ENCODE measurements at places on chromosomes 13 and 19.
A peak's percentile ranks its signal among the peaks of the same experiment; 100 is the strongest.

- DNase-seq: no peak
These were observed 63.6 kb upstream of the NFIC start for GRCh38 chr19:3302755-3303154.

DNA sequence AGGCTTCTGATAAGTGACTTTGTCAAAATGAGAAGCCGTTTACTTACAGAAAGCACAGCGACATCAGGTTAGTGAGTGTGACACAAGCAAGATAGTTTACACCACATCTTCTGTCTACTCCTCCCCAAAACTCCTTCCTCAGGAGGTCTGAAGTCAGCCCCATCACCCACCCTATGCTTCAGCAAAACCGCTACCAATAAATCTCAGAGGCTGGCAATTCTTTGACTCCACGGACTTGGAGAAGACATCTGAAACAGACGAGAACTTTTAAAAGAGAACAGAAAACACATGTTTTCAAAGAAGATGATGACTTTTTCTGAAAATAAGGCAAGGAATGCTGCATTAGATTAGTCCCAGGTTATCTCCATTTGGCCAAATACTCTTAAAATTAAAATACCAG lies 261.1 kb downstream of the TBC1D4 start:
- no peak for DNase-seq

GRCh38 chr13:62320129-62321108 lies 904.8 kb upstream of the PCDH20 start:
- no peak for DNase-seq

DNA sequence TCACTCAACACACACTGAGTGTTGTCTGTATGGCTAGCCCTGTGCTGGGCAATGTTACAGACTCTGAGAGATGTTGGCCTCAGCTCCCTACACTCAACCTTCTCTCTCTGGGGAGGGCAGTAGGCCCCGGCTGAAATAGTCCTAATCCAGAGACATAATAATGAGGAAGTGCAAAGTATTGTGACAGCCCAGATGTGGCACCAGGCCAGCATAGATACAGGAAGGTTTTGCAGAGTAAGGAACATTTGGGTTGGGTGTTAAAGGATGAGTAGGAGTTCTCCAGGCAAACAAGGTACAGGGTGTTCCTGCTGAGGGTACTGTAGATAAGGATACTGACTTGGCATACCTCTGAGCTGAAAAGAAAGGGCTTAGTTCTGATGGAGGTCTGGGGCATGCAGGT lies 2.4 kb downstream of the LIN7B start:
- DNase-seq: no peak

DNA sequence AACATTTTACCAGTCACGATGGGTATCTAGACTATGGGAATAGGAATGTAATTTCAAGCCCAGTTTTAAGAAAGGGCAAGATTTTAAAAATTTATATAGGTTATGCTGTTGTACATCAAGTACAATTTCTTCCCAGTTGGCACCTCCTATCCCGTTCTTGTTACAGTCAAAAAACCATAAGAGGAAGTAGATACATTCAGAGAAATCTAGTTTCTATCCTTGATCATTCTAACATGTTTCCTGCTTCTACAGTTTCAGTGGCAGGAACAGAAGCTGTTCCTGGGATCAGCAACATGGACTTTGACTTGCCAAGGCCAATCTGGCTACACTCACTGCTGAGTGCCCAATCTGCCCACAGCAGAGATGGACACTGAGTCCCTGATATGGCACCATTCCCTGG lies 14.7 kb upstream of the FPR3 start:
- DNase-seq: no peak

- DNase-seq: peak; percentile 33
These were observed 18.3 kb downstream of the UBAC2 start for GRCh38 chr13:99218969-99219368.

DNA sequence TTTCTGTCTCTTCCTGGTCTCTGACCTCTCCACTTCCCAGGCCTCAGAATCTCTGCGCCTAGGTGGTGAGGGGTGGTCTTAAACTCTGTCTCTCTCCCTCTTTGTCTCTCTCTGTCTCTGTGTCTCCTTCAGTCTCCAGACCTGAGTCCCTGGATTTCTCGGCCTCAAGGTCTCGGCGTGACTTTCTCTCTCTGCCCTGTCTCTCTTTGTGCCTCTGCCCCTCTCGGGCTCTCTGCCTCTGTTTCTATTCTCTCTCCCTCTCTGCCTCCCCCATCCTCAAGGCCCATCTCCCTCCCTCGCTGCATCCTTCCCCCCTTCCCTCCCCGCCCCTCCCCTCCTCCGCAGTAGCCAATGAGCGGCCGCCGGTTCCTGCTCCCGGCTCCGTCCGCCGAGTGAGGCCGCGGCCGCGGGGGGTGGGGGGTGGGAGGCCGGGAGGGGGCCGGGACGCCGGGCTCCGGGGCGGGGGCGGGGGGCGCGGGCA lies at the start of gene CACNG7:
Gene CACNG7 (plus strand): TSS at position 344 of the 481 bp plus-strand sequence. CDS start 3,554 bp downstream, outside the sequence.
- DNase-seq: no peak

GRCh38 chr19:8036434-8037099 lies 16.0 kb upstream of the CCL25 start:
- DNase-seq: no peak

DNA sequence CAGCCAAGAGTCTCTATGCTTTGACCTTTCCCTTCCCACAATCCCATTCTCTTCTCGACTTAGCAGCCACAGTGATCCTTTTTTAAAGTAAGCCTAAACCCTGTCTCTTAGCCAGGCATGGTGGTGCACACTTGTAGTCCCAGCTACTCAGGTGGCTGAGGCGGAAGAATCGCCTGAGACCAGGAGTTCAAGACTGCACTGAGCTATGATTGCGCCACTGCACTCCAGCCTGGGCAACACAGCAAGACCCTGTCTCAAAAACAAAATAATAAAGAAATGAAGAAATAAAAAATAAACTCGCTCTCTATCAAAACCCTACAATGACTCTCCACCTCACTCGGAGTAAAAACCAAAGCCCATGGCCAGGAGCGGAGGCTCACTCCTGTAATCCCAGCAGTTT lies 14.7 kb downstream of the TEX101 start:
- DNase-seq: no peak

DNA sequence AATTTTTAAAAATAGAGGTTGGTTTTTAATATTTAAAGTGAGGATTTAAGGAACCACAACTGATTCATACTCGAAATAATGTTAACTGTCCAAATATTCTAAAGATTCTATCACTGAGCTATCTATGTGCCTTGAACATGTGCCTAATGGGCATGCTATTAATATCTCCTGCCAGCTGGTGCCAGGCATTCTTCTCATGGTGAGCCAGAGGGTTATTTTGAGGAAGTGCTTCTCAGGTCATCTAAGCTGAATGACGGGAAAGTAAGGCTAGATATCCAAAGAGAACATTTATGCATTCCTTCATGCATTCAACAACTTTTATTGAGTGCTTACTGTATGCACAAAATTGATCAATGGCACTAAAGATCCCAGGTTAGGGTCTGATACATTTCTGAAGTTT lies 138.2 kb downstream of the PIBF1 start:
- DNase-seq: no peak

GRCh38 chr19:3563709-3564524 lies 6.5 kb upstream of the MFSD12 start:
- no peak for DNase-seq

DNA sequence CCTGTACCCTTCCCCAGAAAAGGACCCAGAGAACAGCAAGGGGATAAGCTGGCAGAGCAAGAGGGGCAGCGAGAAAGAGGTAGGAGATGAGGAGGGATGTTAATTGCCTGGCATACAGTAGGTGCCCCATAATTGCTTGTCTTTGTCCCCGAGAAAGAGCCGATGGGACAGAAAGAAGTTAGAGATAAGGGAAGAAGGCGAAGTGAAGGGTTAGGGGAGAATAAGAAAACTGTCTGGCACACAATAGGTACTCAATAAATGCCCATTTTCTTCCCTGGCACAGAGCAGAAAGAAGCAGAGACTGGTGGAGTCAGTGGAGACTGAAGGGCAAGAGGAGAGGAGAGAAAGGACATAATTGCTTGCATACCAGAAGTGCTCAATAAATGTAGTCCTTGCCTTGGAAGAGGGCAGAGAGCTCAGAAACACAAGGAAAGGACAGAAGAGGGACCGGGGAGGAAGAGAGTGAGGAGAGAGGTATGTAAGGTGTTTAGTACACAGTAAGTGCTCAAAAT lies 15.9 kb downstream of the JOSD2 start:
- DNase-seq: no peak

DNA sequence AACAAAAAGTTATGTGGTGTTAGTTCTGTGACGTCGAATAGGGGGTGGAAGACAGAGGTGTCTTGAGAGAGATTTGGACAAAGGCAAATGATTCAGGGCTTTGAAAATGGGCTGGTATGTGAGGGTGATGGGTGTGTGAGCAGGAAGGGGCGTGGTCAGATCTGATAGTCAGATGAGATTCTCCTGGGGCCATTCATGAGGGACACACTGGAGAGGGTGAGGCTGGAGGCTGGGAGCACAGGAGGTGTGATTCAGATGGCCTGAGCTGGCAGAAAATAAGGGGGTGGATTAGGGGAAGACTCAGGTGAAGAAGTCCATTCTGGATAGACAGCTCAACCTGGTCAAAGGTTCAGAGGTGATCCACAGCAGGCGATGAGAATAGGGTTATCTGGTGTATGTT lies 28.0 kb downstream of the CYP4F22 start:
- DNase-seq: no peak

DNA sequence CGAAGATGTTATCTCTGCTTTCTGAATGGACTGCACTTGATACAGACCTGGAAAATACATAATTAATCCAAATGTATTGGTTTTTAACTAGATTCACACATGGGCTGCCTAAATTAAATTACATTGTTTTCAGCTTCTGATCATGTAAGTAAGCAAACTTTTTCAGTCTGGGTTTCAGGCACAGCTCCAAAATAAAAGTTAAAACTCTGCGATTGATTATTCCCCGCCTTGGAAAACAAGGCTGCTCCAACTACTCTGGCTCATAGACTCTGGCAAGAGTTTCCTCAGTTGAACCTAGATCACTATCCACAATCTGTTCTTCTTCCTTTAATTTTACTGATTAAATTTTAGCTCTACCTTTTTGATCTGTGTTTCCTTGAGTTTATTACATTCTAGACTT lies 526.0 kb upstream of the SPRY2 start:
- DNase-seq: no peak

DNA sequence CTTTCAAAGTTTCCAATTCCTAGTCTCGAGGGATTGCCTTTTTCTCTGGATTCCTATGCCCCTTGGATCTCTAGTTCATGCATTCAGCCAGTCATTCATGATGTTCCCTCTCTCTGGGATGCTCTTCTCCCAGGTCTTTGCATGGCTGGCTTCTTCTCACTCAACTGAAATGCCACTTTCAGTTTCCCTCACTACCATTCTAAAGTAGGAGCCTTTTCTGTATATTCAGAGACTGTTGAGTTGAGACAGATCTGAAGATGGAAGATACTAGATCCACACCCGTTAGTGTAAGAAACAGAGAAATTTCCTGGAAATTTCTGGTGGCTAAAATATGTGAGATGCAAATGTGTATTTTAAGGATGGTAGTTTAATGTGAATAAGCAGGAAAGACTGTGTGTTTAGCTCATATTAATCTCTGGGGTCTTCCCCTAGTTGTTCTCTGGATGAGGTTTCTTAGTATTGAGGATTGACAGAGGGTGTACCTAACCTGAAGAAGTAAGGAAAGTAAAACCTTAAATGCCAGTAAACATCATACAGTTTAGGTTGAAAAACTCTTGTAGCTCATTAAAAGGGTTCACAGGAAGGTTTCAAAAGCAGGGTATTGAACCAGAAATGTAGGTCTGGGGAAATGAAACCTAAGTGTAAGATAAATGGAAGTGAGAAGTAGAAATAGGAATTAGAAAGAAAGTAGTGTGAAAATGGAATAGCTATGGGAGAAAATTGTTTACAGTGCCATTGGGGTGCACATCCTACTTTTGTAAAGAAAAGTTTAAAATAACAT lies 331.3 kb downstream of the NDFIP2 start:
- DNase-seq: no peak

- DNase-seq: no peak
These were observed 26.5 kb downstream of the NUMBL start for GRCh38 chr19:40663695-40664692.

- DNase-seq: no peak
These were observed 218.2 kb upstream of the SLC10A2 start for GRCh38 chr13:103284466-103284865.

DNA sequence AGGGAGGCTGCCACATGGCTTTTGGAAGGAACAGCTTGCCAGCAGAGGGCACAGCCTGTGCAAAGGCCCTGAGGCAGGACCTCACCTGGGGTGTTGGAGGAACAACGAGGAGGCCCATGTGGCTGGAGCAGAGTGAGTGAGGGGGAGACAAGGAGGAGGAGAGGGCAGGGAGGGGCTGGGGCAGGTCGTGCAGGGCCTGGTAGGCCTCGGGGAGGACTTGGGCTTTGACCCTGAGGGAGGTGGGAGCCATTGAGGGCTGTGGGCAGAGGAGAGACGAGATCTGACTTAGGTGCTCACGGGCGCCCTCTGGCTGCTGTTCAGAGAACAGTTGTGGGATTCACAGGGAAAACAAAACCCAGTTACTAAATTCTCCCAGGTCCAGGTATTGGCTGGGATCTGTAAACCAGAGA lies 25.2 kb downstream of the ZNRF4 start:
- peak; percentile 1 for DNase-seq

DNA sequence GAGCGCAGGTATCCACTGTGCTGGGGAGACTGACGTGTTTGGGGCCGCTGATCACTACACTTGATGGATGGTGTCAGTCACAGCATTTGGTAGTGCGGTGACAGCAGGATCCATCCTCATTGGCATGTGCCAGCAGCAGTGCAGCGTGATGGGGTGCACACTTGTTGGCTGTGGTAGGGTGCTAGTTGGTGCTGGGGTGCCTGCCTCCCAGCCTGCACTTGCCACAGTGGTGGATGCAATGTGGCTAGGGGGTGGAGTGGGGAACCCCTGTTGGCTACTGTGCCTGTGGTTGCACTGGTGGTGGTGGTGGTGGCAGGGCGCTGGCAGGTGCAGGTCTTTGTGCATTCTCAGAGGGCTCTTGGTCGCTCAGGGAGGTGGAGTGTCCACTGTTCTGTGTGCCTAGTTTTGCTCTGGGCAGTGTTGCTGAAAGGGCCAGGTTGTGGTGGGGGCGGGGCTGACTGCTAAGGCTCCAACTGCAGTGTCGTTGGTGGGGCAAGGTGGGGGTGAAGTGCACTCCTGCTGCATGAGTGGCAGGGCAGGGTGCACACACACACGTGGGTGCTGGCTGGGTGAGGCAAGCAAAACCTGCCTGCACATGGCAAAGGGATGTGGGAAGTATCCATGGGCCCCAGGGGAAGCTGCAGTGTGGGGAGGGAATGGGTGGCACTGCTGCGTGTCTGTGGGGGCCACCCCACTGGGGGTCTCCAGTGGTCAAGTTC lies 84.8 kb downstream of the ZMYM2 start:
- DNase-seq: no peak

GRCh38 chr19:535017-535835 lies 3.7 kb downstream of the CDC34 start:
- DNase-seq: no peak

- DNase-seq: no peak
These were observed 554.1 kb downstream of the DACH1 start for GRCh38 chr13:71312923-71313322.

DNA sequence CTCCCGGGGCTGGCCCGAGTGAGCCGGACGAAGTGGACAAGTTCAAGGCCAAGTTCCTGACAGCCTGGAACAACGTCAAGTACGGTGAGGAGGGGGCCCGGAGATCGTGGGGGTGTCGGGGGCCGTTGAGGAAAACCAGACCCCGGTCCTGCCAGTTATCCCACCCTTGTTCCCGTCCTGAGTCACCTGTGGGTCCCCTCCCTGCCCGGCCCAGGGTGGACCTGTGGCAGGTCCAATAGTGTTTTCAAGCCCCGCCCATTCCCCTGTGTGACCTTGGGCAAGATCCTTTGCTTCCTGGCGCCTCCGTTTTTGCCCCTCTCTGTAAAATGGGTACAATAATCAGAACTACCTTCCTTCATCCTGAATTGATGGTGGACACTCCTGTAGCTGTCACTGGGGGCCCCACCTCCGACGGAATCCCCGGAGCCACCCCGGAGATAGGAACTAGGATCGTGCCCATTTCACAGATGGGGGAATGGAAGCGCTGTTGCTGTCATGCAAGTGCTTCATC lies 593 bp downstream of the ATG4D start:
- DNase-seq: no peak
